ENCODE measurements at places on chromosomes 2 and 18. TPM values are rescaled to one million over a fixed set of nuclear protein-coding genes. Genes with fewer than 3 reads are reported as not detected.

The BUB1 gene
- total RNA-seq, result 161 TPM

DNA sequence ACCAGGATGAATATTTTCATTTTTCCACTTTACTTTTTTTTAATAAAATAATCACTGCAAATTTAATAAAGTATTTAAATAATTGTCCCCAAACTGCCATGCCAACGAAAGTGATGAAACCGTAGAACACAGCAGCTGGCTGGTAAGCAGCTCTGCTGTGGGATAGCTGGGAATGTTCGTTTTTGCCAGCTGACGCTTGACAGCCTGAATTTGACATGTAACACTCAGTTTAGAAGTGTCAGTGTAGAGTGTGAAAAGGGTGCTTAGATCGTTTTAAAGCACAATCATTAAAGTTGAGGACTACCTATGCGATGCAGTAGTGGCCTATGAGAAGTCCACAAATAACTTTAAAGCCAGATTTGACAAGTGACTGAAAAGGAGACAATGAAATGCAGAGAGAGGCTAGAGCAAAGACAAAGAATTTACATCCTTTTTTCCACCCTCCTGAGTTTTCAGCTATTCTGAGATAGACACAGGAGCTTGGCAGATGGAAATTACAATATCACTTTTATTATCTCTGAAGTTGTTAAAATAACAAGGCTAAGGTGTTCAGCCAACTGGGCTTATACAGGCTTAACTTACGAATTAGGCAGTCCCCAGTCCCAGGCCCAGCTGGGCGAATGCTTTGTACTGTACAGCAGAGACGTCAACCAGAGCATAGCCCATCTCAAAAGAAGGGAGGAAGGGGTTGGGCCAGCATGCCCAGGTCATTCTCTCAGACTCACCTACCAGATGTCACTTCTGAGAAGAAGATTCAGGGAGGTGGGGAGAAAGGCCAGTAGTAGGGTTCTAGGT lies 31.9 kb upstream of the SLC1A4 start:
- DNase-seq, result no peak

DNA sequence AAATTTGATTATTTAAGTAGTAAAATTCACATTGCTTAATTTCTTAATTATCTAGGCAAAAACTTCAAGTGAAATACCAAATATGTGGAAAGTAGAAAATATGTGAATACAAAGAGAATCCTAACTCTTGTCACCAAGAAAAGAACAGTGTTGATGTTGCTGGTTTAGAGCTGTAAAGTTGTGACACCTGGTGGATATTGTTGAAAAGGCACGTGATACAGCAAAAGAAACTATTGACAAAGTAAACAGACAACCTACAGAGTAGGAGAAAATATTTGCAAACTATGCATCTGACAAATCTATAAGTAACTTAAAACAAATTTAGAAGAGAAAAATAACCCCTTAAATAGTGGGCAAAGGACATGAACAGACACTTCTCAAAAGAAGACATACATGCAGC lies 25.6 kb upstream of the ZC3H15 start:
- DNase-seq, result peak; percentile 15

DNA sequence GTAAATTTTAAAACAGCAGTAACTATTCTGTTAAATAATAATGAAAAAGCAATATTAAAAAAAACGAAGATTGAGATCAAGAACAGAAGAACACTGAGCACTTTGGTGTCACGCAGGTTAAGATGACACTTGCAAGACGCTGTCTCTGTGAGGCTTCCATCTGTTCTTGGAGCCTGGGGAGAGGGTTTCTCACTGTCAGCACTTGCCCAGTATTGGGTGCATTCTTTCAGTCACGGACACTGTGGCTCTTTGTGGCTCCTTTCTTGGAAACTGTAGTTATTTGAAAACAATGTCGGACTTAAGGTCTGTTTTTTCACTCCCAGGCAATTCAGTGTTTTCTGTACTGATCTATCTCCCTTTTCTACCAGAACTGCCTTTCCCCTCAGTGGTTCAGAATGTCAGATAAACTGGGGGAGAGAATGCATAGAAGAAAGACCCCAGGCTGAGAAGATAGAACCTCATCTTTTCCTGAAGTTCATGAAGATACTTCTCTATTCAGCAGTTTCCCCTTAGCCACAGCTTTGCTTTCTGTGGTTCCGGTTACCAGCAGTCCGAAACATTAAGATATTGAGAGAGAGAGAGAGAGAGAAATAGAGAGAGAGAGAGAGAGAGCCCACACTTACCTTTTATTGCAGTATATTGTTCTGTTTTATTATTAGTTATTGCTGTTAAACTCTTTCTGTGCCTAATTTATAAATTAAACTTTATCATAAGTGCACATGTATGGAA lies 283.3 kb downstream of the DCDC2C start:
- no peak for DNase-seq

Data from RPMI7951 (cell line).